ENCODE measurements at places on chromosomes 11 and 22. TPM values are rescaled to one million over a fixed set of nuclear protein-coding genes. Genes with fewer than 3 reads are reported as not detected.

Gene OR52N4
- polyA plus RNA-seq: not detected

GRCh38 chr11:14742849-14743559 is 99.4 kb downstream of the PDE3B start:
- DNase-seq: no peak

Gene MISFA
- 14.6 TPM for polyA plus RNA-seq

DNA sequence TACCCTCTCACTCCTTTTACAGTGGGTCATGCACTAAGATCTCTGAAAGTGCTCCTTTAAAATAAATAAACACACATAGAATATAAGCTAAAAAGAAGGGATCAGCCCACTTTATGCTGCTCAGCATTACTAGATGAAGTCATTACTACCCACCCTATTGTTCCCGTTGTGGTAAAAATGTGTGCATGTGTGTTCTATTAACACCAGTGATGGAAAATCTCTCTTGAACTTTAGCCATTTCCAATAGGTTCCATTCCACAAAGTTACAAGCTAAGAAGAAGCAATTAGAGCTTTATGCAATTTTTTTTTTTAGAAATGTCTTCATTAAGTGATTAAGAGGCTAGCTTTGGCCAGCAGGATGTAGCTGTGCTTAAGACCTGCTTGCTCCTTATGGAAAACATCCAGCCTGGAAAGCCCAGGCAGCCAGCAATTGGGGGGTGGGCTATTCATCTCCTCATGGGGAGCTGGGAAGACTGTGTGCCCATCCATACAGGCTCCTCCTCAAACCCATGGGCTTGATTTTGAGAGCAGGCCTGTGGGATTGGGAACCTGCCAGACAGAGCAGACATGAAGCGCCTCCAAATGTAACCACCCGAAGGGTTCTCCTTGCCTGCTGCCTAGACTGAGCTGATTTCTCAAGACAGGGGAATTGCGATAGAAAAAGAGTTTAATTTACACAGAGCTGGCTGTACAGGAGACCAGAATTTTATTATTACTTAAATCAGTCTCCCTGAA is 92.9 kb upstream of the PARVA start:
- no peak for DNase-seq

Gene GNAZ
- polyA plus RNA-seq: 6.8 TPM
